ENCODE measurements at places on chromosomes 2 and 18. TPM values are rescaled to one million over a fixed set of nuclear protein-coding genes. Genes with fewer than 3 reads are reported as not detected.

Gene KLHL30
- not detected for polyA plus RNA-seq

Gene FAM237A
- polyA plus RNA-seq, result not detected

Gene RAB17
- polyA plus RNA-seq, result not detected

Gene ESPNL
- 0.05 TPM for polyA plus RNA-seq

Gene TUBA3D
- 0.37 TPM for polyA plus RNA-seq

Gene GBX2
- polyA plus RNA-seq, result not detected

DNA sequence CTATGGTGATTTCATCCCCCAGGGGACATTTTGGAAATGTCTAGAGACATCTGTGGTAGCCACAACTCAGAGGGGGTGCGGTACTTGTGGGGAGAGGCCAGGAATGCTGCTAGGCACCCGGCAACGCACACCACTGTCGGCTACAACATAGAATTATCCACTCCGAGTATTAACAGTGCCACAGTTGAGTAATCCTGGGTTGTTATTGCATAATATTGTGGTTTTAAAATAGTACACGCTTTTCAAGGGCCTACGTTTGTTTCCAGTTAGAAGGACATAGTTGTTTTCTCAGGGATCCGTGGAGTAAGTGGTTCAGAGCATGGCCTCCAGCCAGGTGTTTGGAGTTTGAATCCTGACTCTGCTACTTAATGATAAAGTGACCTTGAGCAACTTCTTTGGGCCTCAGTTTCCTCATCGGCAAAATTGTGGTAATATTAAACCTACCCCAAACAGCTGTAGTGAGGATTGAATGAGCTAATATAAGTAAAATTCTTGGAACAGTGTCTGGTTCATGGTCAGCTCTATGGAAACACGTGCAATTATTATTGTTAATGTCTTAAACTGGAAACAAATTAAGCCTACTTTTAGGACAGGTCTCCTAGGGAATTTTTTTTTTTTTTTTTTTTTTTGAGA is 24.5 kb downstream of the CYP27A1 start:
- no peaks in the 10 kb centered on the region for H3K27me3 ChIP-seq
- peak overlapping the region; percentile 64 for H3K27ac ChIP-seq
- no peaks in the 10 kb centered on the region for H3K4me1 ChIP-seq
- no peak overlapping the region for H3K4me3 ChIP-seq
- peak; percentile 32 for DNase-seq
- H3K36me3 ChIP-seq, result no peaks in the 10 kb centered on the region

DNA sequence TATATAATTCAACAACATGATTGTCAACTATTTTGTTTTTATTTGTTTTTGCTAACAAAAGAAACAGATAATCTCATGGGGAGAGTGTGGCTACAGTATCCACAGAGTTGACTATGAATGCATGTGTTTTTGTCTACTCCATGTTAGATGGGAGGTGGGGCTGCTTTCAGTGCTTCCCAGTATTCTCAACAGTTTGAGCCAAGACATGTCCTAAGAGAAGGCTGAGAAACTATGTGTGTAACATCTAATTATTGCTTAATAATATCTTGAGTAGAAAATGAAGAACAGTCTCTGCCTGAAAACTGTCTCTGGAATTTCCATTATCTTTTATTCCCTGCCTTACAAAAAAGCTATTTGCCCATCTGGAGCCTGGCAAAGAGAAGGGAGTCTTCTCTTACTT is 178.8 kb upstream of the MMADHC start:
- no peak overlapping the region for H3K27ac ChIP-seq
- H3K4me3 ChIP-seq, result no peak overlapping the region
- no peaks in the 10 kb centered on the region for H3K36me3 ChIP-seq
- H3K27me3 ChIP-seq, result no peaks in the 10 kb centered on the region
- no peaks in the 10 kb centered on the region for H3K4me1 ChIP-seq
- no peak for DNase-seq

DNA sequence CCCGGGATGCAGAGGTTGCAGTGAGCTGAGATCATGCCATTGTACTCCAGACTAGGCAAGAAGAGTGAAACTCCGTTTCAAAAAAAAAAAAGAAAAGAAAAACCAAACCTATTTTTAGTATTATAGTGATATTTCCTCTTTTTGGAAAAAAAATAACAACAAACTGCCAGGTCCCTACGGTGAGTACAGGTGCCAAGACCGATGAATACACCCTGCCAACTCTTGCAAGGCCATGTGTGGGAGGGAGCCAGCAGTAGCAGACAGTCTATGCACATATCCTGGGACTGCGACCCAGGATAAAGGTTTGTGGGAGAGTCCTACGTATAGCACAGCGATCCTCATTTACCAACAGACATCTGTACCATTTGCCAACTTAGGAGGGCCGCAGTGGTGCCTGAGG is 69.6 kb upstream of the DNMT3A start:
- peaks cover 31% of the 10 kb centered on the region for H3K4me1 ChIP-seq
- 0 out of 2 replicates have a peak overlapping the region, but pooled peaks have one; percentile 26 for H3K4me3 ChIP-seq
- H3K36me3 ChIP-seq, result no peaks in the 10 kb centered on the region
- no peak for DNase-seq

- H3K36me3 ChIP-seq, result no peaks in the 10 kb centered on the region
- no peaks in the 10 kb centered on the region for H3K27me3 ChIP-seq
- H3K4me3 ChIP-seq, result no peak overlapping the region
Observed at GRCh38 chr2:78941751-78942150, 83.8 kb upstream of the REG3G start.

DNA sequence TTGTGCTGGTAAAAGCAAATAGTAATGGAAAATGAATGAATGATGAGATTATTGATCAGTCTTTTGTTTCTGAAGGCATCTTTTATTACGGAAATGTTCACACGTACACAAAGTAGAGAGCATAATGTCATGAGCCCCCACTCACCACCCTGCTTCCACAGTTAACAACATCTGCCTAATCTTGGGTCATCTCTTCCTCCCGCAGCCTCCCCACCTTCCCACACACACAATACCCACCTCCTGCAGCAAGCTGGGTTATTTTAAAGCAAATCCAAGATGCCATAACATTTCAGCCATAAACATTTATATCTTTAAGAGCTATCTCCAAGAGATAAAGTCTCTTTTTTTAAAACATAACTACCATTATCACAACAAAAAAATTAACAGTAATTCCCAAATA is 36.3 kb downstream of the CYP27C1 start:
- H3K4me1 ChIP-seq, result no peaks in the 10 kb centered on the region
- no peak overlapping the region for H3K27ac ChIP-seq
- H3K36me3 ChIP-seq, result no peaks in the 10 kb centered on the region
- H3K4me3 ChIP-seq, result no peak overlapping the region
- DNase-seq, result no peak

DNA sequence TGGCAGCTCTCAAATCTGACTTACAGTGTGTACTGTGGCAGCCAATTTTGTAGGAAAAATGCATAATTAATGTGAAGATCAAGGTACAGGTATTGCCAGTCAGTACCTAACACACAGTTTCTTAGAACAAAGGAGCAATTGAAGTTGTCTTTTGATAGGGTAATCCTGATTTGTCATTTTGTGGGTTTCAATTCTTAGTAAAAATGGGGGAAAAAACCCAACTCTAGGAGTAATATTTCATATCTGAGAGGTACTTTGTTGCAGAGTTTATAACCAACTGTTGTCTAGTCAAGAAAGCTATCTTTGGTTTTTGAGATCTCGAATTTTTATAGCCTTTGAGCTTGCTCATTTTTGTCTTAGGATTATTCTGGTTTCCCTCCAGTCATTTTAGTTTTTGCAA is 16.1 kb downstream of the SPATS2L start:
- H3K4me3 ChIP-seq, result no peak overlapping the region
- no peaks in the 10 kb centered on the region for H3K4me1 ChIP-seq
- no peak for DNase-seq
- no peak overlapping the region for H3K27ac ChIP-seq
- H3K36me3 ChIP-seq, result no peaks in the 10 kb centered on the region

- DNase-seq, result no peak
- no peak overlapping the region for H3K4me3 ChIP-seq
- no peak overlapping the region for H3K27ac ChIP-seq
- no peaks in the 10 kb centered on the region for H3K27me3 ChIP-seq
- H3K36me3 ChIP-seq, result peaks cover 1% of the 10 kb centered on the region
Observed at GRCh38 chr2:64881037-64881492, 108.1 kb upstream of the SLC1A4 start.

GRCh38 chr2:216770050-216770449 is 74.7 kb upstream of the IGFBP5 start:
- H3K27ac ChIP-seq, result no peak overlapping the region
- H3K4me1 ChIP-seq, result no peaks in the 10 kb centered on the region
- peaks cover 6% of the 10 kb centered on the region for H3K27me3 ChIP-seq
- no peak overlapping the region for H3K4me3 ChIP-seq

- H3K4me1 ChIP-seq, result no peaks in the 10 kb centered on the region
- no peak overlapping the region for H3K4me3 ChIP-seq
- no peak for DNase-seq
- H3K27ac ChIP-seq, result no peak overlapping the region
- no peaks in the 10 kb centered on the region for H3K36me3 ChIP-seq
- no peaks in the 10 kb centered on the region for H3K27me3 ChIP-seq
Observed at GRCh38 chr18:26127786-26128185, 5.9 kb upstream of the PSMA8 start.

DNA sequence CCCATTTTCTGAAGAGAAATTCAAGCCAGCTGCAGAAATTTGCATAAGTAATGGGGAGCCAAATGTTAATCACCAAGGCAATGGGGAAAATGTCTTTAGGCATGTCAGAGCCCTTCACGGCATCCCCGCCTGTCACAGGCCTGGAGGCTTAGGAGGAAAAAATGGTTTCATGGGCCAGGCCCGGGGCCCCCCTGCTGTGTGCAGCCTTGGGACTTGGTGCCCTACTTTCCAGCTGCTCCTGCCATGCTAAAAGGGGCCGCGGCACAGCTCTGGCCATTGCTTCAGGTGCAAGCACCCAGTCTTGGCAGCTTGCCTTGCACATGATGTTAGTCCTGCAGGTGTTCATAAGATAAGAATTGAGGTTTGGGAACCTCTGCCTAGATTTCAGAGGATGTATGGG is 1235.7 kb downstream of the DPP10 start:
- no peaks in the 10 kb centered on the region for H3K4me1 ChIP-seq
- no peaks in the 10 kb centered on the region for H3K27me3 ChIP-seq
- no peak overlapping the region for H3K27ac ChIP-seq
- H3K4me3 ChIP-seq, result no peak overlapping the region
- H3K36me3 ChIP-seq, result no peaks in the 10 kb centered on the region

DNA sequence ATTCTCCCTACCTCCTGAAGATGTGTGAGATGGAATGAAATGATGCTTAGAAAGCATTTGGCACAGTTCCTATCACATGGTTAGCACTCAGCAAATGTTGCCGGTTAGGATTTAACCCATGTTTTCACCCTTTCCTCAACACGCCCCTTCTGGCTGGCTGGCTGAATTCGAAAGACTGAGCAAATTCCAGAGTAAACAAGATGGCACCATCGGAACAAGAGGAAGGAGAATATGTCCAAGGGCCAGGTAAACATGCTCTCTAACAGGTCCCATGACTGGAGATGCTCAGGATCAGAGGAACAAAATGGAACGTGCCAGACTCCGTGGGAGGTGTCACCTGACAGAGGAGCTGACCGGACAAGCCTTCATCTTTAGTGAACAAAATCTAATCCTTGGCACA is 145.6 kb downstream of the ANKRD44 start:
- H3K36me3 ChIP-seq, result no peaks in the 10 kb centered on the region
- no peaks in the 10 kb centered on the region for H3K27me3 ChIP-seq
- peaks cover 13% of the 10 kb centered on the region for H3K4me1 ChIP-seq
- no peak overlapping the region for H3K4me3 ChIP-seq
- no peak overlapping the region for H3K27ac ChIP-seq

GRCh38 chr2:26807788-26808460 is 22.1 kb downstream of the CENPA start:
- no peaks in the 10 kb centered on the region for H3K4me1 ChIP-seq
- H3K27me3 ChIP-seq, result no peaks in the 10 kb centered on the region
- no peak for DNase-seq
- H3K4me3 ChIP-seq, result no peak overlapping the region
- no peak overlapping the region for H3K27ac ChIP-seq

DNA sequence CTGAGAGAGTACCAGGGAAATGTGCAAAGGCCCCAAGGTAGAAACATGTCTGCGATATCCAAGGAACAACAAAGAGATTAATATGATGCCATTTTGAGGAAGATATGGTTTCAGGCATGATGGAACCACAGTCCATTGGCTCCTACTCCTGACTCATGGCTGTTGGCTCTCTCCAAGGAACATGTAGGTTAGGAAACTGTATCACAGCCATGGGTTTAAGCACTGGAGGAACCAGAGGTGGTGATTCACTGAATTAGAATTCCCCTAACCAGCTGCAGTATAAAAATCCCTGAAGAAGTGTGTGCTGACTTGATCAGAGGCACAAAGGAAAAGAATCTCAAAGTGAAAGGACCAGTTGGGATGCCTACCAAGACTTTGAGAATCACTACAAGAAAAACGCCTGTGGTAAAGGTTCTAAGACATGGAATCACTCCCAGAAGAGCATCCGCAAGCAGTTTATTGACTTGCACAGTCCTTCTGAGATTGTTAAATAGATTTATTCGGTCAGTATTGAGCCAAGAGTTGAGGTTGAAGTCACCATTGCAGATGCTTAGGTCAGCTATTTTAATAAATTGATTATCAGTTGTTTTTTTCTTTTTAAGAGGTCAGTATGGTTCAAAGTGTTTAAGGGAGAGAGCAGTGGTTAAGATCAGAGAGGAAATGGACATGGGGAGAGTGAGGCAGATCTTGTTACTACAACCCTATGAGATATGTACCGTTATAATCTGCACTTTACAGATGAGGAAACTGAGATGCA is 110.7 kb upstream of the OTX1 start:
- no peaks in the 10 kb centered on the region for H3K27me3 ChIP-seq
- no peak for DNase-seq
- no peak overlapping the region for H3K4me3 ChIP-seq

GRCh38 chr2:202989749-202990148 is 24.9 kb upstream of the NBEAL1 start:
- no peaks in the 10 kb centered on the region for H3K36me3 ChIP-seq
- DNase-seq, result no peak
- H3K27me3 ChIP-seq, result no peaks in the 10 kb centered on the region

DNA sequence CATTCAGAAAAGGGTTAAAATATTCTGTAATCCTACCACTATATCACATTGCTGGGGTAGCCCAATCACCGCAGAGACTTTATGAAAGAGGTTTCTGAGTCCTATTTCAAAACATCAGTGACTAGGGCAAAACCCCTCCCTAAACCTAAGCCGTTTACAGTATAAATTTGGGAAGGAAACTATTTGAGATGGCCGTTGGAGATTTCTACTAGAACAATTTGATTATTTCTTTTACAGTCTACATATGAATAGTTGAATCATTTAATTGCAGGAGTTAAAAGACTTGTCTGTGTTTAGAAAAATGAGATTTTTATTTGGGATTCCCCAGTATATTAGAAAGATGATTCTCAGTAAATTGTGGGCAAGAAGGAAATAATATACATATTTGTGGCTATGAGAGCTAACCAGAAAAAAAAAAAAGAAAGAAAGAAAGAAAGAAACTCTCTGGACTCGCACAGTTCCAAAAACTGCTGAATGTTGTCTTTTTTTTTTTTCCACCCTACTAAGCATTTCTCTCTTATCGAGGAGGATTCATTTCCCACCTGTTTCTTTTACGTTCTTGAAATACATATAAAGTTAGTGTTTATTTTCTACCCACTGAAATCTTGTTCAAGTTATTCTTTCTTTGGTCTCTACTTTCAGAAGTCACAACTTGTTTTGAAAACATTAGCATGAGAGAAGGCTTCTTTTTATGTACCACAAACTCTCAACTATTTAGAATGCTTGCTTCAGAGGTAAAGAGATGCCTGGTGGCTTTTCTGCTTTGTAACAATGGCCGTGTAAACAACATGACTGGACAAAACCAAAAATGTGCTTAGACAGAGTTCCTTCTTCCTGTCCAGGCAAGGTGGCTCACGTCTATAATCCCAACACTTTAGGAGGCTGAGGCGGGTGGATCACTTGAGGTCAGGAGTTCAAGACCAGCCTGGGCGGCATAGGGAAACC is 65.9 kb downstream of the BCL2 start:
- H3K4me3 ChIP-seq, result peak overlapping the region; percentile 22
- H3K27ac ChIP-seq, result peak overlapping the region; percentile 64
- H3K4me1 ChIP-seq, result peaks cover 35% of the 10 kb centered on the region
